ENCODE measurements at places on chromosomes 12 and 14.

DNA sequence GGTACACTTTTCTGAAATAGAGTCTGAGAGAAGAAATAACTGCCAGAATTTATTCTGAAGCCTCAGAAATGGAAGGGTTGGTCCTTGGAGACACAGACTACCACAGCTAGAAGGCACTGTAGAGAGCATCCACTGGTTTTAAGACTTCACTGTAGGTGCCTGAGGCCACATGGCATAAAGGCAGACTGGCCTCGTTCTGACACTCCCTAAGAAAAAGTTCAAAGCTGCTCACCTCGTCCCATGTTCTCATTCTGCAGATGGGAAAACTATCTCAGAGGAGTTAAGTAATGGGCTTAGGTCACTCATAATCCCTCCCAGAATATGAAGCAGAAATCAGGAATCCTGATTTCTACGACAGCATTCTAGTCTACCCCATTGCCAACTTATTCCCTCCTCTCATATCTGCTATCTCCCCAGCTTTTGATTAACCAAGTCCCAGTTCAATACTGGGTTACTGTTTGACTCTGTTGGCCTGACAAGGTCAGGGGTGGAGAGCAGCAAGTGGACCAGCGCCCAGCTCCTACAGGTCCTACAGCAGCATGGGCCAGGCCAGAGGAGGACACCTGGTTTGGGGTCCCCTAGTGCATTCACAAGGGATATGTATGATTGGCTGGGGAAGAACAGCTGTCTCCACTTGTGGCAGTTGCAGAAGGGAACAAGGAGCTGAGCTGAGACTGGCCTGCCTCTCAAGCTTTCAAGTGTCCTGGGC, 3.7 kb downstream of the ITGA5 start:
- no peak for DNase-seq

- DNase-seq, result peak; percentile 31
Measured at GRCh38 chr12:8914716-8915526, 612 bp downstream of the PHC1 start.

GRCh38 chr12:103547376-103547775, 39.7 kb upstream of the STAB2 start:
- DNase-seq, result no peak

DNA sequence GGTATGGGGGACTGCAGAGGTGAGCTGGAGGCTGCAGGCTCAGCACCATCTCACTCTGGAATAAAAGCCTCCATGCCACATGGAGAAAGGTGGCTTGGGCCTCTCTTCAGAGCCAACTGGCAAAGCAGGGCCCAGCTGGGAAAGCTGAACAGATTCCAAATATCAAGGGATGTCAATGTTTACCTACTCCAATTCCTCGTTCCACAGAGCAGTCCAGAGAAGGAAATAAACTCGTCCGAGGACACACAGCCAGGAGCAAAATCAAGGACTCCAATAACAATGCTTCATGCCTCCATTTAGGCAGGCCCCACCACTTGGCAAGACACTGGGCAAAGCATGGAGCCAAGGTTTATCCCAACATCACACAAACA, 36.3 kb upstream of the PNMA1 start:
- DNase-seq, result no peak

DNA sequence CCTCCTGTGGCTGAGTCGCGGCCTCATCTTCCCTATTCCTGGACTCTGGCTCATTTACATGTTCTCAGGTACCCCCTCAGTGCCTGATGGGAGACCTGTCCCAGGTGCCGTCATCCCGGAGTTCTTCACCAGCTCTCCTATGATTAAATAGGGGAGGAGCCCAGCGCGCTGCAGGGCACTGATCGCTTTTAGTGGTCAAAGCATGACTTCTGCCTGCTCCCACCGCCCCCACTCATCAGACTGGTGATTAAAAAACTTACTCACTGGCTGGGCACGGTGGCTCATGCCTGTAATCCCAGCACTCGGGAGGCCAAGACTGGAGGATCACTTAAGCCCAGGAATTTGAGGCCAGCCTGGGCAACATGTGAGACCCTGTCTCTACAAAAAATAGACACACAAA, 85.9 kb downstream of the FOXN4 start:
- no peak for DNase-seq

DNA sequence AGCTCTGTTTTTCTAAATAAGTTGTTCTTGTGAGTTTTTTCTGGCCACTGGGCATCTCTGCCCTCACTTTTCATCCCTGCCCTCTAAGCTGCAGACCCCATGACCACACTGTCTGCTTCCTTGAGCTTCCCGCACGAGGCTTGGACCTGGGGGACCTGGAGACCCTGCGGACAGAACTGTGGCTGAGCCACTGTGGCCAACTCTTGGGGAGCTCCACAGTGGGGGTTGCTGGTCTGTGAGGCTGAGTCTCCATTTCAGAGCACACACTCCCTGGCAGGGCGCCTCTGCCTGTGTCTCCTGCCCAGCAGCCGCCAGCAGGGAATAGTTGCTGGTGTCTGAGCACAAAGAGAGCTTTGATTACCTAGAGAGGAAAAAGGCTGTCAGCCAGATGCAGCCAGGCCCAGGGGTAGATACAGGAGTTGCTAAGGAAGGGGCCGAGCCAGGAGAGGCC, 13.1 kb upstream of the RIN3 start:
- DNase-seq, result peak; percentile 28

GRCh38 chr12:96445691-96446583, 43.4 kb upstream of the CFAP54 start:
- peak; percentile 87 for DNase-seq

DNA sequence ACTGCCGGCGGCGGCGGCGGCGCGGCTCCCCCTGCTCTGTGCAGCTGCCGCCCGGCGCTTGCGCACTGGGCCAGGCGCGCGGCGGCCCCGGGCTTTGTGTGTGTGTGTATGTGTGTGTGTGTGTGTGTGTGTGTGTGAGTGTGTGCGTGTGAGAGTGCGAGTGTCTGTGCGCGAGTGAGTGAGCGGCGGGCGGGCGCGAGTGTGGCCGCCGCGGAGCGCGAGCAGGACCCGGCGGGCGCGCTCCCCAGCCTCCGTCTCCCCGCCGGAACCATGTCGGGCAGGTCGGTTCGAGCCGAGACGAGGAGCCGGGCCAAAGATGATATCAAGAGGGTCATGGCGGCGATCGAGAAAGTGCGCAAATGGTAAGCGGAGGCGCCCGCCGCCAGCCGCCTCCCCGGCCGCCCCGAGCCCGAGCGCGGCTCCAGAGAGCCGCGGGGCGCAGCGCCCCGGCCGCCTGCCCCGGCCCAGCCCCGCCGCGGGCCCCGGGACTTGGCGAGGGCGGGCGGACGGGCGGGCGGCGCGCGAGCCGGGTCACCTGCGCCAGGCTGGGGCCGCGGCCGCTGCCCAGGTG, at the start of gene BCL7A:
BCL7A (plus strand) TSS at position 63 of the 571 bp plus-strand sequence; CDS start at position 271, 208 bp downstream.
- DNase-seq, result peak; percentile 85

DNA sequence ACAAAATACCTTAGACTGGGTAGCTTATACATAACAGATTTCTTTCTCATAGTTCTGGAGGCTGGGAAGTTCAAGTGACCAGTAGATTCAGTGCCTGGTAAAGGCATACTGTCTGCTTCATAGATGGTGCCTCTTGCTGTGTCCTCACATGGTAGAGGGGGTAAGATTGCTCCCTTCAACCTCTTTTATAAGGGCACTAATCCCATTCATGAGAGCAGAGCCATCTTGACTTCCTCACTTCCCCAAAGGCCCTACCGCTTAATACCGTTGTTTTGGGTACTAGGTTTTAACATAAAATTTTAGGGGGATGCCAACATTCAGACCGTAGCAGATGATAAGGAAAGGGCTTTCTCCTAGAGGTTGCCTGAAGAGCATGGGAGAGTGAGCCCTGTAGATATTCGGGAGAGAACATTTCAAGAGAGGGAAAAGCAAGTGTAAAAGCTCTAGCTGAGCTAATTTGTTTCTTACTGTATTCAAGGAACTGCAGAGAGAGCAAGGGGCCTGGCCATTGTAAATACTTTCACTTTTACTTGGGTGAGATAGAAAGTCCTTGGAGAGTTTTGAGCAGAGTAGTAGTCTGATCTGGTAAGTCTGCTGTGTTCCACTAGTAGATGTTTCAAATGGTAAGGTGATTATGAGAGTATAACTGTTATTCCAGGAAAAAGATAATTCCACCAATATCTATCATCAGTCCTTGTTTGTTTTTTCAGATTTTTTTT, 27.3 kb downstream of the FRS2 start:
- no peak for DNase-seq

DNA sequence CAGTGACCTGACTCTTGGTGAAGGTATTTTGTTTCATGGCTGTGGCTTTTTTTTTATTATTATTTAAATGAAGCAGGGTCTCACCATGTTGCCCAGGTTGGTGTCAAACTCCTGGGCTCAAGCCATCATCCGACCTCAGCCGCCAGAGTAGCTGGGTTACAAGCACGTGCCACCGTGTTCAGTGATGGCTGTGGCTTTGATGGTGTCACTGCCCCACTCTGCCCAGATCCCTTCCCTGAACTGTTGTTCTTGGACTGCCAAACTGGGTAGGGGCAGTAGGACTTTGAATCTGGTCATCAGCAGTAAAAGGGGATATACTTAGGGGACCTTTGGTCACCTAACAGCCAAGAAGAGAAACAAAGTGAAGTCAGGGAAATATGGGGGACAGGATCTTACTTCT, 19.4 kb downstream of the B4GALNT3 start:
- no peak for DNase-seq

GRCh38 chr12:77685112-77685511, 145.6 kb upstream of the NAV3 start:
- DNase-seq, result peak; percentile 84

- DNase-seq, result no peak
Measured at GRCh38 chr14:49218436-49219092, 367.6 kb downstream of the RPS29 start.

- no peak for DNase-seq
Measured at GRCh38 chr14:68576031-68576430, 216.8 kb downstream of the ZFP36L1 start.

GRCh38 chr12:2739832-2740641, 54.7 kb upstream of the FKBP4 start:
- DNase-seq, result peak; percentile 38

DNA sequence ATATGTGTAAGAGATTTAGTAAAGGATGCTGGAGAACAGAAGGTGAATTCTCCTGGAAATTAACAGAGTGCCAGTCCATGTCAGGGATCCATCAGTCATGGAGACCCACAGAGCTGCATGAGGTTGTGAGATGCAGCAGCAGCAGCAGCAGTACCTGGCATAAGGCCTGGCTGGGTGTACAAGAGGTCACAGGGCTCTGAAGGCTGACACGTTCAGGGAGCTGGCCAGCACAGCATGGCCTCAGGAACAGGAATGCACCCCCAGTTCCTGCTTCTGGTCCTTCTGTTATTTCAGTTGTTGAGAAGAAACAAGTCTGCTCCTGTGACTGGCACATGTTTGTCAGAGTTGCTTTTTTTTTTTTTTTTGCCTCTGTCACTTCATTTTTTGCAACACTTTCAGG, 210.8 kb downstream of the CNTN1 start:
- DNase-seq, result no peak

DNA sequence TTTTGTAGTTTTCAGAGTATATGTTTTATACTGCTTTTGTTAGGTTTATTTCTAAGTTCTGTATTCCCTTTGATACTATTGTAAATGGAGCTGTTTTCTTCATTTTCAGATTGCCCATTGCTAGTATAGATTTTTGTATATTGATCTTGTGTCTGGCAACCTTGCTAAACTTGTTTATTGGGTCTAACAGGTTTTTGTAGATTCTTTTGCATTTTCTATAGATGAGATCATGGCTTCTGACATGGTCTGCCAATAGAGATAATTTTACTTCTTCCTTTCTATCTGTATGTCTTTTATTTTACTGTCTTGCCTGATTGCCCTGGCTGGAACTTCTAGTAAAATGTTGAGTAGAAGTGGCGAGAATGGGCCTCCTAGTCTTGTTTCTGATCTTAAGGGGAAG, 40.3 kb downstream of the ANKRD9 start:
- no peak for DNase-seq

GRCh38 chr14:33534632-33535031, 416.2 kb downstream of the EGLN3 start:
- peak; percentile 18 for DNase-seq

GRCh38 chr14:62118871-62119270, 356.7 kb downstream of the SNAPC1 start:
- no peak for DNase-seq

DNA sequence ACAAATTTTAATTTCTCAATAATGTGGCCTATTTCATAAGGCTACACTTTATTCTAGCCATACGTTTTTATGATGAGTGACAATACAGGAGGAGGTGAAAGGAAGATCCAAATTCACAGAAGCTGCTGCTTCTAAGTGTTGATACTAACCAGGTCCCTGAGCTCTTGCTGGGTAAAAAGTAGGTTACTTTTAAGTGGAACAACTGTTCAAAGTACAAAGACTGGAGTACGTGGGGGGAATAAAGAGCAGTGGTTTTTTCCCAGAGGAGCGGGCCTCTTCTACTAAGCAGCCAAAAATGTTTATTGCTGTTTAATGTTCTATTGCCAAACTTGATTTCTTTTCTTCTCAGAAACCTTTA, 301.8 kb downstream of the AEBP2 start:
- no peak for DNase-seq

- no peak for DNase-seq
Measured at GRCh38 chr12:109735825-109736551, 22.4 kb downstream of the FAM222A start.

GRCh38 chr14:97602438-97603117, 805.4 kb downstream of the VRK1 start:
- no peak for DNase-seq

- DNase-seq, result peak; percentile 48
Measured at GRCh38 chr12:113098441-113099028, 37.0 kb downstream of the RASAL1 start.

DNA sequence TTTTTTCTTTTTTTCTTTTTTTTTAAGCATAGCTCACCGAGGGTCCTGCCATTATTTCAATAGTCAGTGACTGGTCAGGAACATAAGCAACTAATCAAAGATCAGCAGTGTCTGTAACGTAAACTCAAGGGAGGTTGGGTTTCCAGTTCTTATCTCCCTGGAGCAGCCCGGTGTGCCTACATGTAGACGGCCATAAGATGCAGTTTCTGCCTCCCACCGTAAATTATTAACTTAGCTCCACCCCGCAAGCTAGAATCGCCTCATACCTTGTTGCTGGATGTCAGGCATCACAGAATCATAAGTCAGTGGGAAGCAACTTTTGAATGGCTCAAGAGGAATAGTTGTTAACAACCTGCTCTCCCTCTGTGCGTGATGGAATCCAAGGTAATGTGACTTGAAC, at the start of gene MYO1H:
MYO1H (plus strand) TSS at position 312 of the 400 bp plus-strand sequence; CDS start at position 373, 61 bp downstream.
- no peak for DNase-seq

GRCh38 chr12:4809449-4810218, 89.4 kb downstream of the GALNT8 start:
- no peak for DNase-seq

GRCh38 chr12:123928274-123928865, 44.3 kb downstream of the CCDC92 start:
- DNase-seq, result no peak

DNA sequence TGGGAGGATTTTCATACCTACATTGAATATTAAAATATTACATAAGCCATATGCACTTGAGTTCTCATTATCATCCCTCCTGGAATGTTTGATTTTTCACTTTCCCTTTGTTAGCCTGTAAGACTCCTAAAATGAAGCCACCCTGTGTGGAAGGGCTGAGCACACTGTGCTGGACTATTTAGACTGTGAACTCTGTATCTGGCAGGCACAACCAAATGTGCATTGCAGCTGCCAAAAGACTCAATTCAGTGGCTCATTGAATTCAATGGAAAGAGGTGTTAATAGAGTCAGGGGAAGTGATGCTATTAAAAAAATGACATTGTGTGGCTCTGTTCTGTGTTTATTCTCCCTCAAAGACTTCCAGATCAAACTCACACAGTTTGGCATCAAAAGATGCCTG, 111.1 kb downstream of the SMOC1 start:
- no peak for DNase-seq

- DNase-seq, result no peak
Measured at GRCh38 chr12:108289350-108290161, 49.6 kb downstream of the CMKLR1 start.

GRCh38 chr12:20716037-20716436, 20.9 kb downstream of the SLCO1C1 start:
- DNase-seq, result no peak

- DNase-seq, result no peak
Measured at GRCh38 chr14:26791117-26791806, 193.4 kb upstream of the NOVA1 start.

Measured in fibroblast of skin of abdomen (primary cell).